ENCODE measurements at places on chromosomes 7 and 10.

DNA sequence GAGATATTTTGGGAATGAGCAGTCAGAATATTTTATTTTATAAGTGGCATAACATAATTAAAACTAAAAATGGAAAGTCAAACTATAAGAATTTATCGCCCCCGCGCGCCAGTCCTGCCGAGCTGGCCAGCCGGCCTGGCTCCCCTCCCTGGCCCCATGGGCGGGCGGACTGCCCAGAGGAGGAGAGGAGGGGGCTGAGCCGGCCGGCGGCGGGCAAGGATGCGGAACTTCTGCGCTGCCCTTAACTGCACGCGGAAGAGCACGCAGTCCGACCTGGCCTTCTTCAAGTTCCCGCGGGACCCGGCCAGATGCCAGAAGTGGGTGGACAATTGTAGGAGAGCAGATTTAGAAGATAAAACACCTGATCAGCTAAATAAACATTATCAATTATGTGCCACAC, 96.8 kb downstream of the DKK1 start:
- no peak for DNase-seq

GRCh38 chr10:29703271-29703670, 68.5 kb upstream of the SVIL start:
- no peak for DNase-seq

- no peak for DNase-seq
Measured at GRCh38 chr7:96416599-96416998, 94.7 kb upstream of the SLC25A13 start.

DNA sequence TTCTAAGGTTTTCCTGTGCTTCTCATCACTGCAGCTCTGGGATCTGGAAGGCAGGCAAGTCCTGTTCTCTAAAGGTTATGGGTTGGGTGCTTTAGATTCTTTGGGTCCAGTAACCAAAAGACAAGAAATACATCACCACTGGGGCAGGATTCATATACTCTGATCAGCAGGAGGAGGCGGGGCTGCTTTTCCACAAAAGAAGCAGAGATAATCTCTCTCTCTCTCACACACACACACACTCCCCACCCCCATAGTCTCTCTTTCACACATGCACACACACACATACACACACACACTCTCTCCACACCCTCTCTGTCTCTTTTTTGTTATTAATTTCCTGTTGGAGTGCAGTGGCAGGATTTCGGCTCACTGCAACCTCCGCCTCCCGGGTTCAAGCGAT, 13.0 kb upstream of the ACBD5 start:
- no peak for DNase-seq

- DNase-seq, result no peak
Measured at GRCh38 chr7:157263156-157263555, 73.6 kb upstream of the DNAJB6 start.

- no peak for DNase-seq
Measured at GRCh38 chr10:80535671-80536360, 1.9 kb upstream of the SH2D4B start.

DNA sequence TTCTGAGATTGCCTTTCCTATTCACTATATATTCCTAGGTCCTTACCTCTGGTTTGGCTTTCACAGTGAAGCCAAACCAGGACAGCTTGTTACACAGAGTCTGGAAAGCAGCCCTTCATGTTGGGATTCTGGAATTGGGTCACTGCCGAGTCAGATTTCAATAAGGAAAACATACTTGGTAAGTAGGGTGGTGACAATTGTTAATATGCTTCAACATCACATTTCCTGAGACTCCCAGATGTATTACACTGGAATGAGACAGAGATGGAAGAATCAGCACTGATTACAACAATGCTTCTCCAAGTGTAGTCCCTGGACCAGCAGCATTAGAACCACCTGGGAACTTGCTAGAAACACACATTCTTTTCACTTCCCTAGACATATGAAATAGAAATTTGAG, 268.9 kb upstream of the SEMA3C start:
- no peak for DNase-seq

DNA sequence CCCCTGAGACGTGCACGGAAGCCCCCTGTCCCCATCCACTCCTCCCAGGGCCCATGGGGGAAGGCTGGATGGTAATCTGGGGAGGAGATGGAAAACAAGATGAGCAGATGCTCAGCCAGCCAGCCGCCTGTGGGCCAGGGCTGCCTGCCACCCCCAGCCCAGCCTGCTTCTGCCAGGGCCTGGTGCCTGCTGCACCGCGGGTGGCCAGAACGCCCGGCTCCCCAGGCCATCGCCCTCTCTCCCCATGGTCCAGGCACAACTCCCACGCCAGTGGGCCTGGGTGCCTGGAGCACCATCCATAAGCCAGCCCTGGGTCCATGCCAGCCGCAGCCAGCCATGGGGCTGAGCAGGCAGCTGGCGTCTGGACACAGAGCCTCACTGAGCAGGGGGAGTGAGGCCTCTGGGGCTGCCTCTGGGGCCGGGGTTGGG, 57.2 kb upstream of the ELN start:
- no peak for DNase-seq

DNA sequence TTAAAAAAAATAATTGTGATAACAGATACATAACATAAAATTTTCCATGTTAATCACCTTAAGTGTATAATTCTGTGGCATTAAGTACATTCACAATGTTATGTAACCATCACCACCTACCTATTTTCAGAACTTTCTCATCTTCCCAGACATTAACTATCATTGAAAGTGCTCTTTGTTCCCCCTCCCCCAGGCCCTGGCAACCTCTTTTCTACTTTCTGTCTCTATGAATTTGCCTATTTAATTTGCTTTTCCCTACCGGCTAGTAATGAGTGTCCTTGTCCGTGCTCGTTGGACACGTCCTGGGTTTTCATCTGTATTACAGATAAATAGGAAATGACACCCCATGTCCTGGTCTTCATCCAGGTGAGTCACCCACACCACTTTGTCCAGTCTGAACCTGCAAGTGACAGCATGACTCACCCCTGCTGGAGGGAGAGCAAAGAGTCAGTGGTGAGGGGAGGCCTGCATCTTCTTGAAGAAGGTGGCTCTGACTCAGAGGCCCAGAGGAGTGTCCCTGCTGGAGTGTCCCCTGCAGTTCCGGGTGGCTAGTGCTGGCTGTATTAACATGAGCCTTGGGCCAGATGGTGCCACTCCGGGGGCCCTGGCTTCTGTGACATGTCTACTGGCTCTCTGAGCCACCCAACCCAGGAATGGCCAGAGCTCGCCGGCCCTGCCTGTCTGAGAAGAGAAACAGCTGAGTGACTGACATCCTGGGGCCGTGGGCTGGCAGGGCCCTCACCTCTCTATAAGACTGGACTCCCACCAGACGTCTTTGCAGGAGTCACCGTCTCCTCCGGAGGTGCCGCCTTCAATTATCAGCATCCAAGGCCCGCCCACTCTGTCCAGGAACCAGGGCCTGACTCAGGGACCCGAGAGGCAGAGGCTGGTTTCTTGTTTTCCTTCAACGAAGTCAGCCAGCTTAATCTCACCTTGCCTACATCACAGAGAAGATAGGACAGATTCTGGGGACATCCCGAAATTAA, 503.2 kb upstream of the MKI67 start:
- DNase-seq, result no peak

DNA sequence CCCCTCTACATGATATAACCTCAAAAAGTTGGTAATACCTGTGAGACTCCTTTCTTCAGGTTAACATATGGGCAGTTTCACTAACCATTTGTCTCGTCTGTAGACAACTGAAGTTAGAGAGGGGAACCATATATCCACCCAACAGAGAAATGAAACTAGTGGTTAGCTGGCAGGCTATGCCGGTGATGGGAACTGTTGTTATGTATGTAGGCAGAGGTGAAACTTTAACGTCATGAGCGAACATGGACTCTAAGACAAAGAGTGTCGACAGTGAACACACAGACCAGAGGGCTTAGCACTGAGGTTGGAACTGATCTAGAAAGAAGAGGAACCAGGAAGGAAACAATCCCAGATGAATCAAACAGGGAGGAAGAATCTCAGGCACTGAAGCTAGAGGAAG, 112.4 kb downstream of the ELMO1 start:
- no peak for DNase-seq

GRCh38 chr7:44398511-44398911, 73.1 kb upstream of the CAMK2B start:
- DNase-seq, result no peak

- no peak for DNase-seq
Measured at GRCh38 chr10:86263209-86263608, 103.4 kb downstream of the GRID1 start.

DNA sequence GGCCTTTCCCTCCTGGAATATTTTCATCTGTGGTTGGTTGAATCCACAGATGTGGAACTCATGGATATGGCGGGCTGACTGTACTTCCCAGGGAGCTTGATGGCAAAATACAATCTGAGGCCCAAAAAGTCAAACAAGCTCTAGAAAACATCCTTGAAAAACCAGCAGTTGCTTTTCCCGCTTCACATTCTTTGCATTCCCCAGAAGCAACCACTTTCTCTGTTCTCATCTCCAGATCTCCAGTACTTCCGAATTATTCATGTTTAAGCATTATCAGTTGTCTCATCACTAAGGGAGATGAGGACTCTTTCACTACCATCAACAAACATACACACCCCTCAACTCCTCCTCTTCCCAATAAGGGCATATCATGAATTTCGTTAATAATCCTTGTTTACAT, 55.3 kb downstream of the KIF5B start:
- DNase-seq, result no peak

All from iPS DF 6.9 (cell line).